A172 (cell line): ENCODE measurements at places on chromosomes 5 and 9.

GRCh38 chr9:112125951-112126388, 49.1 kb downstream of the SUSD1 start:
- DNase-seq: no peak

DNA sequence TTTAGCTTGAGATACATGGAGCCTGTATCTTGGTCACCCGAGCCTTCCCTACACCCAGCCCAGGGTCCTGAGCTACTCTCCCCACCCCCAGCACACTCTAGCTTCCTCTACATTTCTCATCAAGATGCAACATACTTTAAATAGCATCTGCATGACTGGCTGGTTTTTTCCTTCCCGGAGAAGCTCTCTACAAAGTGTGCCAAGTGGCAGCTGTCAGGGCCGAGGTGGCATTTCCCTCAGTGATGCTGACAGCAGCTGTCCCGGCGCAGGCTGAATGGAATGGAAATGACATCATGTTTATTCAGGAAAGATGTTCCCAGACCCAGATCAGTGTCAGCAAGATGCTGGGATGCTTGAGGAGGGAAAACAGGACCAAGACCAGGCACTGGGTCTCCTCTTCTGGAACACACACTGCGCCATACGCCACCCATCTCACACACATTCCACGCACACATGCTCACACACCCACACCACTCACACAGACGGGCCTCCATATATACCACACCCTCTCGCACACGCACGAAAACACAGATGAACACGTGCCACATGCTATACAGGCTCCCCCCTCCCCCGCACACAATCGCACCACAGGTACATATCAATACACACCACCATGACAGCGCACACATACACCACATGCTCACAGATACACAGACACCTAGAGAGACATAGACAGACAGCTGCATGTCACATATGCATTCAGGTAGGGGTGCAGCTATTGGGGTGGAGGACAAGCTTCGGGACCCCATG, 67.8 kb downstream of the LHX2 start:
- peak; percentile 97 for DNase-seq

DNA sequence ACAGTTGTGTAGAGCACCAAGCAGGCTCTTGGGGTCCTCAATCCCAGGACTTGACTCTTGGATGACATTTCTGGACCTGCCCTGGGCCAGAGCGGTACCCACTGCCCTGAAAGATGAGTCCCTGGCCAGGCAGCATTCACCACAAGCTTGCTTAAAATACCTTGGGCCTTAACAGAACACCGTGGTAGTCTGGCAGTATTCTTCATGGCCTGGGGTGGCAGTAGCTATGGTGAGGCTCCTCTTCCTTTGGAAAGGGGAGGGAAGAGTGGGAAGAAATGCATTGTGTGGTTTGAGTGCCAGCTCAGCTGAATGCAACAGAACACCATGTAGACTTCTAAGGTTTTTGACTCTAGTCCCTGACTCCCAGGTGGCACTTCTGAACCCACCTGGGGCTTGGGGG, 29.4 kb upstream of the IRGM start:
- DNase-seq: no peak

DNA sequence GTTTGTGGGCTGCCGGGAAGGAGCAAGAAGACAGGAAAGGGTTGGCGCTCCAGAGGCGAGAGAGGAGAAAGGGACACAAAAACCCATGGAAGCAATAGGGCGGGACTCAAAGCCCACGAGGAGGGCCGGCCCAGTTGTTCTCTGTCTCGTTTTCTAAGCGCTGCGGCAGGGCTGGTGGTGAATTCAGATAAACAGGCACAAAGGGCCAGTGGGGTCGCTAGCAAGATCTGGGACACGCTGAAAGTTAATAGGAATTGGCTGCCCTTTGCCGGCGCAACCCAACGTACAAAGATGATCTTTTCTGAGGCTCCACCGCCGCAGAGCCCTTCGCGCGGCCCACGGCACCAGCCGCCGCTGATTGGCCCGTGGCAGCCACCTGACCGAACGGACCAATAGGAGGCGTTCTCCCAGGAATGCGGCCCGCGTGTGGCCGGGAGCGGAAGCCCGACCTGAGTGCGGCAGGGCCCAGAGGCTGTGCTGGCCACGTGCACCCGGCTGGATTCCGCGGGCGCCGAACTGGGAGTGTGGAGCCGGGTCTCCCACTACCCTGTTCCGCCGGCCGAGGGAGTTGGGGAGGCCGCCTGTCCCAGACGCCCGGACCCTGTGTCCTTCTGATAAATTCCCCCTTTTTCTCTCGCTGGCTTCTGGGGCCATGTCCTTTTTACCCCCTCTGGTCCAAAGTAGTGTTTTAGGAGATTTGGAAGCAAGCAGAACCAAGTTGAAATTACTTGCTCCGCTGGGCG, 16.8 kb upstream of the NSD1 start:
- DNase-seq: no peak

DNA sequence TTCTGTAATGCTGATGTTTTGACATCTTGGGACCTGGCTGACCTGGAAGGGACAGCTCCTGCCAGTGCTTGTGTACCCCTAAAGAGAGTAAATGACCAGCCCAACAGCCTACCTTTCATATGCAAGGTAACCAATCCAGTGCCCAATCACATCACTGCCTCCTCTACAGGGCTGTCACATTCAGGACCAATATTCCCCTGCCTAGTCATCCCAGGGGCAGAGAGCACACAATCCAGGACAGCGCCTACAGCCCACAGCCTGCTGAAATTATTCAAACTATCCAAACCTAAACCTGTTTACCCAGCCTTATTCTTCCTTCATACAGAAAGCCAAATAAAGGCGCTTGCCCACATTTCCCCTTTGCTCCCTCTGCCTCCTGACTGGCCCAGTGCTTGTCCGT, 284.1 kb downstream of the CTNND2 start:
- DNase-seq: no peak

DNA sequence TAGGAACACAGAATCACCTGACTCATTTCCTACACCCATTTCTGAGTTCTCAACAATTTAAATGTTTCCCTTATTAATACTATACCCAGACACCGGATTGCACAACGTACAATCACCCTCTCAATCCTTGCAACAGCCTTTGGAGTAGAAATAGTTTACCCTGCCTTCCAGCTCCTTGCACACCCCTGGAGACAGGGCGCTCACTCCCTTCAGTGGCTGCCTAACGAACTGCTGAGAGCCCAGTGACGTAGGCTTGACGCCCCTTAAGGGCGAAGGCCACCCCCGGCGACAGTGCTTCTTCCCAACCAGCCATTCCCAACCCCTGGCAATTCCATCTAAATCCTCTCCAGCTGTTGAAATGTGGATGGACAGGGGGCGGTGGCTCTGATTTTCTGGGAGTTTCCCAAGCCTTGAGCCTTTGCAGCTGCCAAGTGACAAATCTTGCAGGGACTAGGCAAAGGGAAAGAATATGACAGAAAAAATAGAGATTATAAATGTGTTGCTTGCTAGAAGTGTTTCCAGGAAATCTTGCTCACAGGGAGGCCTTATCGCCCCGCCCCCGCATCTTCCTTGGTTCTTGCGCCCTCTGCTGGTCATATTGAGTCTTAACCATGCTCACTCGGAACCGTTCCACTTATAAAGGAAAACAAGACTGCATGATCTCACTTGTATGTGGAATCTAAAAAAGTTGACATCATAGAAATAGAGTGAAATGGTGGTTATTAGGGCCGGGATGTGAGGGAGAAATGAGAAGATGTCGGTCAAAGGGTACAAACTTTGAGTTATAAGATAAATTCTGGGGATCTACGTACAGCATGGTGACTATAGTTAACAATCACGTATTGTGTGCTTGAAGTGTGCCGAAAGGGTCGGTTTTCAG, 7.6 kb upstream of the BARX1 start:
- peak; percentile 93 for DNase-seq

GRCh38 chr9:127873223-127873691, 4.2 kb downstream of the AK1 start:
- DNase-seq: no peak

DNA sequence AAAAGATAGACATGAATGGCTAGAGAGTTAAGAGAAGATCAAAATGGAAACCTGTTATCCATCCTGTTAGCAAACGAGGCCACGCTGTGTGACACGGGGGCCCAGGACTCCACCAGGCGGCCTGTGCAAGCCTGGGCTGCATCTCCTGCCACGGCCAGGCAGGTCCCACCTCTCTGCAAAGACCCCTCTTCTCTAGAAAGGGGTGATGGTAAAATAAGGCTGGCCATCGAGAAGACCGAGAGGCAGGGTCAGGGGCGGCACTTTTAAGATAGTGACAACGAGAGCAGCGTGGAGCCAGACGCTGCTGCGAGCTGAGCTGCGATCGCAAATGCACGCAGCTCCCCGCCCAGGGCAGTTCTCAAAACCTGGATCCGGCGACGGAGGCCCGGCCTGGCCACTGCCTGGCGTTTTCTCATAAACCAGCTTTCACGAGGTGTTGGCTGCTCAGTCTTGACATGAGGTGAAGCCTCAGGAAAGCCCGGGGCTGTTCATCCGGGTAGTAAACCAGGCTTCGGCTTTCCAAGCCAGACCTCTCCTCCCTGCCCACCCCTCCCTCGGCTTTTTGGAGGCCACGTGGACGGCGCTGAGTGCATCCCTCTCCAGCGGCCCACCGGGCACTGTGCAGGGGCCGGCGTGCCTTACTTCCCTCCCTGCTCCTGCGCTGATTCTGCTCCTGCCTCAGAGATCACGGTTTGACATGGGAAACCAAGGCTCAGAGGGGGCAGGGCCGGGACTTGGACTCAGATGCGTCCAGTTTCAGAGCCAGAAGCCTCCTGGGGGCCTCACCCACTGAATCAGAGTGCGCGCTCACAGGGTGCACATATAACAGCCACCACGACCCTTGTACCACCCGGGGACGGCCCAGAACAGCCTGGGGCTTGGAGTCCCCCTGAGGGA, 151.6 kb upstream of the PHYKPL start:
- no peak for DNase-seq

GRCh38 chr5:93209476-93209875, 371.5 kb downstream of the NR2F1-AS1 start:
- no peak for DNase-seq

GRCh38 chr5:151283120-151283825, 20.3 kb downstream of the SLC36A3 start:
- no peak for DNase-seq

GRCh38 chr5:148455185-148455584, 71.4 kb downstream of the FBXO38 start:
- DNase-seq: peak; percentile 72

GRCh38 chr5:160923936-160924710, 72.1 kb upstream of the ATP10B start:
- DNase-seq: no peak

DNA sequence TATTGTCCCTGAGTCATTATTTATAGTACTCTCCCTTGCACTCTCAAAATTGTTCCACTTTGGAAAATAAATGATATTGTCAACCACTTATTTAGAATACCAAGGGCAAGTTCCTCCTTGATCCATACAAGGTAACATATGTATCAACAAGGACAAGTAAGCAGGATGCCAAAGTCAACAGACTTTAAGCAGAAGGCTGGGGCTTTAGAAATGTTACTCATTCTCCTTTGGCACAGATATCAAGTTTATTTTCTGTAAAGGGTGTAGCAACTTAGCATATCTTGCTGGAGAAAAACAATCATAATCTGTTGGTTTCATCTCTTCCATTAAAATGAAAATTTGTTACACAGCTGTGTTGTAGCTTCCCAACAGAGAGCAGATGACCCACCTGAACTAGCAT, 248.7 kb upstream of the SLC30A5 start:
- no peak for DNase-seq

DNA sequence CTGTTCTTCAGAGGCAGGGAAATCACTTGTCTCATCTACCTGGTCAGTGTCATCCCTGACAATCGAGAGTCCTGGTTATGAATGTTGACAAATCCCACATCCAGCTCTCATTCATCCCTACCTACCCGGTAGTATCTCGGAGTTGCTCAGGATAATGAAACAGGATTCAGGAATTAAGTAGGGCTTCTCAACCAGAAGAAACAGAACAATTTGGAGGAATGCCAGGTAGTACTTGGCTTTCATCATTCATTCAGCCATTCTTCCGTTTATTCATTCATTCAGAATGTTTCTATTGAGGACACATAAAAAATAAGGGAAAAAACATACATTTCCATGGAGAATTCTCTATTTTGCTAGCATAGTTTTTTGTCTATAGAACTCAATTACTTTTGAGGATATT, 195.0 kb downstream of the ARHGEF28 start:
- DNase-seq: no peak

- DNase-seq: no peak
Measured at GRCh38 chr5:75460942-75461610, 50.4 kb downstream of the CERT1 start.

GRCh38 chr5:154937718-154938466, at the start of gene GEMIN5:
TSS of gene GEMIN5 (minus strand) at chr5:154938211. CDS start at chr5:154938133, 78 bp downstream.
- peak; percentile 81 for DNase-seq

- DNase-seq: no peak
Measured at GRCh38 chr5:116358911-116359418, 215.7 kb downstream of the SEMA6A start.

DNA sequence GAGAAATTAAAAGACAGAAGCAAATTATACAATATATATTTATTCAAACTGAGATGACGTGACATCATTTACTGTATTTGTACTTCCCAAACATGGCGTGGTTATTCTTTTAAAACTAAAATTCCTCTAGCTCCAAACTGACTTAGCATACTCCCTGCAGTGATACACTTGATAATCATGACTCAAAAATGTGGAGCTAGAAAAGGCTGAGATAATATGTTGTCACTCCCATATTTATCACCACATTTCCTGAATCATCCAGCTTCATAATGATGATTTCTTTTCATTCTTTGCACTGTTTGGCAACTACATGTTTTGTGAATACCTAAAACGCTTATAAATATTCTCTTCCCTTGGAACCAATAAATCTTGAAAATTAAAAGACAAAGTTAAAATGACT, 341.0 kb downstream of the EBF1 start:
- peak; percentile 69 for DNase-seq

DNA sequence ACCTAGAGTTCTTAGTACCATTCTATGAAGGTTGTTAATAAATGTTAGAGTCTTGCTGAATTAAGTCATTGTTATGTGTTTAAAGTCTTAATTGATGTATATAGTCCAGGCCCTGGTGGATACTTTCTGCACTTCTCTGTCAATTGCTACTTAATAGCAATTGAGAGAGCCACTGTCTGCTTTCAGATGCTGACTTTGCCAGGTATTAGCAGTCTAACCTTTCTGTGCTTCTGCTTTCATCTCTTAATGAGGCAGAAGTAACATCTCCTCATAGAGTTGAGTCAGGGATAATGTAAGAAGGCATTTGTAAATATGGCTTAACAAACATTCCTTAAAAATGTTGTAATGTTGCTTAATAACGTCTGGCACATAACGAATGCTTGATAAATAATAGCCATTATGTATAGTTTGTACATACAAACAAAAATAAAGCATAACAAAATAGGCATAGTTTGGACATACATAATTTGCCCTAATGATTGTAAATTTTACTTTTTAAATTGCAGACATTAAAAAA, 28.3 kb downstream of the RASGRF2 start:
- DNase-seq: no peak

DNA sequence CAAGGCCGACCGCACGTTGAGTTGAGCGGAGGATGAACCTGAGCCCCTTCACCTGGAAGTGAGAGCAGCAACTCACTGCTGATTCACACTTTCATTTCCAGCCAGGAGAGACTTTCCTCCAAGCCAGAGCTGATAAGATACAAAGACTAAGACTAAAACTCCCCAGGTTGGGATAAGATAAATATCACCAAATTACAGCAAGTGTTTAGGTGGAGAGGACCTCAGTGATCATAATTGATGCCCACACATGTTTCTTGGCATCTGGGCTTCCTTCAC, 6.4 kb upstream of the NKD2 start:
- DNase-seq: no peak
